Effector memory CD8-positive, alpha-beta T cell (primary cell): ENCODE measurements at places on chromosomes 1 and 21.

DNA sequence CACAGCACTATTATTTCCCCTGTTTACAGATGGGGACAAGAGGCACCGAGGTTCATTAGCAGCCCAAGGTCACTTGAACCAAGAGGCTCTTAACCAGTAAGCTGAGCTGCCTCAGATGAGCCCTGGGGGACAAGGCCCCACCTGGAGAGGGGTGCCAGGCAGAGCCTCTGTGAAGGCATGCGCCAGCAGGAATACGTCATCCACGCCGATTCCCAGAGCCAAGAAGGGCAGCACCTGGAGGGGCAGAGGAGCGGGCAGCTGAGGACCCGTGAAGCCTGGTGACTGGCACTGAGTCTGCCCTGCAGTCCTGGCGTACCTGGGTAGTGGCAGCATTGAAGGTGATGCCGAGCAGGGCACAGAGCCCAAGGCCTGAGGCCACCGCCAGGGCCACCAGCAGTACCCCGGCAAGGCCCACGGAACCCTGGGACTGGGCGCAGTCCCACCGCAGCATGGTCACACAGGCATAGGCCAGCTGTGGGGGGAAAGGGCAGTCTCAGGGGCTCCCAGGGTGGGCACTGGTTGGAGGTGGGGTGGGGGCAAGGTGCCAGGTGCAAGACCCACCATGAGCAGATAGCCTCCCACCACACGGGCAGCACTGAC is 14.1 kb downstream of the PTCH2 start:
- no peak for DNase-seq

DNA sequence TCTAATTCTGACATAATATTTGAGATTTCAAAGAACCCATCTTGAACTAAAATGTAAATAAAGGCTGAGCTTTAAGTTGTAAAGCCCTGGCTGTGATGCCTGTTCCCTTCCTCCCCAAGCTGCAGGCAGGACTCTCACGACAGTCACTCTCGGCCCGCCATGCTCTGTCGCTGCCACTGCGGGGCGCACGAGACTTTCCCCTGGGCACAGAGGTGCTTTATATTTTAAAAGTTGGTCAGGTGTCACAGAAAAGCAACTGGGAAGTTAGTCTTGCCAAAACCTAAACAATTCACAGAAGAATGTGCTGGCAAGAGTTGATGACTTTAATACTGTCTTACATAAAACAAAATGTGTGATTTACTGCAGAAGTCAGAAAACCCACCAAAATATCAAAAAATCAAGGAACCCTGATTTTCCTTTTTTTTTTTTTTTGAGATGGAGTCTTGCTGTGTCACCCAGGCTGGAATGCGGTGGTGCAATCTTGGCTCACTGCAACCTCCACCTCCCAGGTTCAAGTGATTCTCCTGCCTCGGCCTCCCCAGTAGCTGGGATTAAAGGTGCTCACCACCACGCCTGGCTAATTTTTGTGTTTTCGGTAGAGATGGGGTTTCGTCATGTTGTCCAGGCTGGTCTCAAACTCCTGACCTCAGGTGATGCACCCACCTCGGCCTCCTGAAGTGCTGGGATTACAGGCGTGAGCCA is 10.7 kb downstream of the LRRC47 start:
- no peak for DNase-seq

GRCh38 chr1:148367596-148367995 is 115.5 kb downstream of the PPIAL4G start:
- no peak for DNase-seq

DNA sequence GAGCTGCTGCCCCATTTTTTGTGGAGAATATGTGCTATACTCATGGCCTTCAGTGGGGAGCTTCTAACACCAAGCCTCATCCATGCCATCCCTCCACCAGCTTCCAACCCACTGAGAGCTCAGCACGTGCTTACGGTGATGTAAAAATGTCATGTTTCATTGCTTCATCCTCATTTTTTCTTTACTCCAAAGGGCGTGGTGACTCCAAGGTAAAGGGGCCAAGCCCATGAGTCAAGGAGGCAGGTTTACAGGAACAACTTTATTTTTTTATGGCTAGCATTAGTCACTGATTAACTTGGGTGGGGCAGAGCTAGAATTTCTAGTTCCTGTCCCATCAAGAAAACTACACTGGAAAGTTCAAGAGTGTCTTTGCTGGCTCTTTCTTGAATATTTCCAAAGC is at the start of gene C1orf226:
Gene C1orf226, plus strand, starts transcription at position 346 of the 400 bp plus-strand sequence. CDS start 174 bp downstream, outside the sequence.
- no peak for DNase-seq

DNA sequence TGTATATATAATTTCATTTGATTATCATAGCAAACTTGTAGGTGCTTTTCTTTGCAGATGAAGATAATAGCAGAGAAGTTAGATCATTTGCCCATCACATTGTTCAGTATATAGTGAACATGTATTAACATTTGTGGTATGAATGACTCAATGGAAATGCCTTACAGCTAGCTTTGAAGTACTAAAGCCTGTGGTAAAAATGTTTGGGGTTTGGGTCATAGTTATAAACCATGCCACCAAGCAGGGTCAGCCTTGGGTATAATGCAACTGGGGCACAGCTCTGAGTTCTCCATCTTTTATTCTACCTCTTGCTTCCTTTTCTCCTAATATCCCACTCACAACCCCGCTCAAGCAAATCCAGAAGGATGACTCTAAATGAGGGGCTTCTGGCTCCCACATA is 141.6 kb downstream of the KCNT2 start:
- DNase-seq: no peak

DNA sequence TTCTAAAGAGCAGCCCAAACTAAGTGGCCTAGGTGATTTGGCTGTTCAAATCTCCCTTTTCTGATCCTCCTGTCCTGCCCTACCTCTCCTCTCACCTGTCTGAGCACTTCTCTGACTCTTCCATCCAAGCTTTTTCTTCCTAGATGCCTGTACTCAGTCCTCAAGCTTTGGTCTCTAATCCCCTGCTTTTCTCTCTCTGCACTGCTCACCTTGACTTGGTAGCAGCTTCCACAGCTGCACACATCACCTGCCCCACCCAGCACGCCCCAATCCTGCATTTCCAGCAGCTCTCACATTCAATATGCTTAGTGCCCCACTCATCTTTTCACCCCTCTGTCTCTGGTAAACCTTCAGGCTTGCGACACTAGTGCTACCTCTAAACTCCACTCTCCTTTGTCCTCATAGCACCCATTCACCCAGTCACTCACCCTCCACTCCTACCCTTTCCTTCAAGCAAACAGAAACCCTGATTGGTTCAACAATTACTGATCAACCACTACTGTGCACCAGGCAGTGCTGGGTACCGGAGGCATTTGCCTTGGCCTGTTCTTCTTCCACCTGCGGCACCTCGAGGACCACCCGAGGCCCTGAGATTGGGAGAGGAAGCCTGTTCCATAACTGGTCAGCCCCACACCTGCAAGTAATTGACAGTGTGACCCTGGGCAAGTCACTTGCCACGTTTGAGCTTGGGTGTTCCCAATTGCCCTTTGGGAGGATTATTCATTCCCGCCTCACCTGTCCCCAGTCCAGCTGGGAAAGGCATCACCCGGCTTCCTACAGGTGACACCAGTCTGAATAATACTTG is 136.1 kb upstream of the EDN2 start:
- DNase-seq: no peak

DNA sequence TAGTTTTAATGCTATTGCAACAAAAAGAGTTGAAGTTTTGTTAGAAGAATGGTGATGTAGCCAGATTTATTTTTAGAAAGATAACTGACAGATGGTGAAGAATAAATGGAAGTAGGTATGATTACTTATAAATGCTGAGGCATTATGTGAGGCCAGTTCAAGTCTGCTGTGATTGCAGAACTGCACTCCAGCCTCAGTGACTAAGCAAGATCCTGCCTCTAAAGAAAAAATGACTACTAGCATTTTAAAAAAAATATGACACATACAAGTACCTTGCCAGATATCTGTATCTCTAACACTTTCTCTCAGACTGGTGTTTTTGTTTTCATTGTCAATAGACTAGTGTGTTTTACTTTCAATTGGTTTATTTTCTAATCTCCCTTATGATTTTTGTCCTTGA is 1242.4 kb upstream of the ADGRL4 start:
- DNase-seq: no peak

GRCh38 chr1:50378770-50379169 is 44.5 kb downstream of the DMRTA2 start:
- no peak for DNase-seq

DNA sequence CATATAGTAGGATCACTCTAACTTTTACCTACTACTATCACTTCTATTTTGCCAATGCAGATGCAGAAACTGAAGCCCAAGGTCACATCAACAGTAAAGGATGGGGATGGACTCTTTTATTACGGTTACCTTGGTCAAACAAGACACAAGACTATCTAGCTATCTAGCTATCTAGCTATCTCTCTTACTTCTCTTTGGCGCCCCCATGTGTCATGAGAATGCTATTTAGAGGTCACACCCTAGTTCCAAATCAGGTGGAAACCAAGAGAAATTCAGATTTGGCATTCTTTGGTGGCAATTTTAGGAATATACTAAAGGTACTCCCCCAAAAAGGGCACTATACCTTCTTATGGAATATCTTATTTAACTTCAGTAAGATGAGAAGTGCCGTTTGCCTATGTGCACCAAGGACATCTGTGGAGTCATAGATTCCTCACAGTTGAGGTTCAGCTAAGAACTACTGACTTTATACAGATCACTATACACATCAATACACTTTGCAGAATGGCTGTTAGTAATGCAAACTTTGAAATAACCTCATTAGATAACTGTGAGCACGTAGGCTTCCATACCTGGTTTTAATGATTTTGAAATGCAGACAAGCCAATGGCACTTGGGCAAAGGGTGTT is 6.7 kb downstream of the ZNF648 start:
- DNase-seq: peak; percentile 50

DNA sequence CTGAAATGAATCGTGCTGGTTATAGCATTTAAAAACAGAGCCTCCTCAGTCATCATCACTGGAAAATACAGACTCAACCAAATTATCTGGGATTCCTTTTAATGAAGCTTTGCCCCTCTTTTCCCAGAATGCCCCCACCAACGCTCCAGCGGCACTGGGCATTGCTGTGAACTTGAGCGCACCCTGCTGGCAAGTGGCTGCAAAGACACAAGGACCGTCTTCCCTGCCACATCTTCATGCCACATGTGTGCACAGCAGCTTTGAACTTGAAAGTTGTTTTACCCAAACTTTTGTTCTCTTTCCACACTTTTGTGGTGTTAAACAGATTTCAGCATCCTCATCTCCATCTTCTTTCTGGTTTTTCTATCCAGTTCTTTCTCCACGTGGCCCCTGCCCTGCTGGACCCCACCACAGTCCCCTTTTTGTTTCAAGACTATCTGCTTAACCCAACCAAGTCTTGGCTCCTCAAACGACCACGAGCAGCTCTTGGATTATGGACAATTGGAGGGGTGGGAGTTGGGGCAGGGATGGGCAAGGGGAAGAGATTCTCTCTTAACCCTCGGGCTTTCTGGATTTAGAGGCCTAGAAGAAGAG is 12.8 kb upstream of the LMX1A start:
- DNase-seq: peak; percentile 47

DNA sequence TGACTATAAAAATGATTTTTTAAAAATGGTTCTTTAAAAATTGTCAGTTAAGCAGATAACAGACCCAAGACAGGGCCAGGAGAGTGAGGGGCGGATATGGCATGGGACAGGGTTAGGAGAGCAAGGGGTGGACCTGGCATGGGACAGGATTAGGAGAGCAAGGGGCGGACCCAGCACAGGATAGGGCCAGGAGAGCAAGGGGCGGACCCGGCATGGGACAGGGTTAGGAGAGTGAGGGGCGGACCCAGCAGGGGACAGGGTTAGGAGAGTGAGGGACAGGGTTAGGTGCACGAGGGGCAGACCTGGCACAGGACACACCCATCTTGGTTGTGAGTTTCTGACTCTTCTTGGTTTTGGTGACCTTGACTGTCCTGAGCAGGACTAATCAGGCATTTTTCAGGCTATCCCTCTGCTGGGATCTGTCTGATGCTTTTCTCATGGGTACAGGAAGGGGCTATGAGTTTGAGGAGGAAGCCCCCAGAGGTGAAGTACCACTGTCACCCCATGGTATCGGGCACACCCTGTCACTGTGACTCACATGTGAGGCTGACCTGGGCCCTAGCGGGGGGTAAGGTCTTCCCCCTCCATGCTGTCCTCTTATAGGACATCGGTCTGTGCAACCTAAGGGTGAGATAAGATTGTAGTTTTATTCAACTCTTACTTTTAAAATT is 159.0 kb upstream of the COL6A1 start:
- DNase-seq: no peak

- no peak for DNase-seq
Observed at GRCh38 chr1:214018386-214019268, 30.9 kb downstream of the PROX1 start.
